ENCODE measurements at places on chromosomes 7 and 10. TPM values are rescaled to one million over a fixed set of nuclear protein-coding genes. Genes with fewer than 3 reads are reported as not detected.

GRCh38 chr7:149050941-149051340 lies 22.6 kb upstream of the PDIA4 start:
- H3K27ac ChIP-seq: no peak overlapping the region
- H3K4me1 ChIP-seq: no peaks in the 10 kb centered on the region
- DNase-seq: no peak
- H3K4me3 ChIP-seq: no peak overlapping the region

Gene HTR5A
- not detected for total RNA-seq

DNA sequence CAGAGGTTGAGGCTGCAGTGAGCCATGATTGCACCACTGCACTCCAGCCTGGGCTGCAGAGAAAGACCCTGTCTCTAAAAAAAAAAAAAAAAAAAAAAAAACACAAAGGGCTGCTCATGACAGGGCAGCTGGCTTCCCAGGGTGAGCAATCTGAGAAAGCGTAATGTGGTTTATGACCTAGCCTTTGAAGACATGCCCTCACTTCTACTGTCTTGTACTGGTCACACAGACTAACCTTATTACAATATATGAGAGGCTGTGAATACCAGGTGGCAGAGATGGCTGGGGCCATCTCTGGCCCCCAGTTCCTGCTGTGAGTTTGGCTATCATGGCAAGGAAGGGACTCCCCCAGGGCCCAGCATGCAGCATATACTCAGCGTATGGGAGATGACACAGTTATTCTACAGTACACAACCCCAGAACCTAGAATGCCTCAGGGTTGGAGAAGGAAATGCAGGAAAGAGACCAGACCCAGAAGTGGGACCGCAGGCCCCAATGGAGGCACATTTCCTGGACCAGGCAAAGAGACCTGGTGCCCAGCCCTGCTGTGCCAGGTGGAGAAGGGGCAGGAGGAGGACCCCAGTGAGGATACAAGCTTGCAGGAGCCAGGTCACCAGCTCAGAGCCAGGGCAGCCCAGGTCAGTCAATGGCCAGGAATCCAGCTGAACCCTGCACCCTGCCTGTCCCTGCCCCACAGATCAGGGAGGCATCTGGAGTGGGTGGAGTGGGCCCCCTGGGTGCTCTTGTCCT lies 26.3 kb downstream of the NPTX2 start:
- H3K36me3 ChIP-seq: no peaks in the 10 kb centered on the region
- no peaks in the 10 kb centered on the region for H3K27me3 ChIP-seq

GRCh38 chr10:129308953-129309564 lies 158.0 kb upstream of the MGMT start:
- no peak for DNase-seq
- H3K36me3 ChIP-seq: no peaks in the 10 kb centered on the region
- no peak overlapping the region for H3K4me3 ChIP-seq
- H3K27ac ChIP-seq: no peak overlapping the region
- H3K27me3 ChIP-seq: no peaks in the 10 kb centered on the region

DNA sequence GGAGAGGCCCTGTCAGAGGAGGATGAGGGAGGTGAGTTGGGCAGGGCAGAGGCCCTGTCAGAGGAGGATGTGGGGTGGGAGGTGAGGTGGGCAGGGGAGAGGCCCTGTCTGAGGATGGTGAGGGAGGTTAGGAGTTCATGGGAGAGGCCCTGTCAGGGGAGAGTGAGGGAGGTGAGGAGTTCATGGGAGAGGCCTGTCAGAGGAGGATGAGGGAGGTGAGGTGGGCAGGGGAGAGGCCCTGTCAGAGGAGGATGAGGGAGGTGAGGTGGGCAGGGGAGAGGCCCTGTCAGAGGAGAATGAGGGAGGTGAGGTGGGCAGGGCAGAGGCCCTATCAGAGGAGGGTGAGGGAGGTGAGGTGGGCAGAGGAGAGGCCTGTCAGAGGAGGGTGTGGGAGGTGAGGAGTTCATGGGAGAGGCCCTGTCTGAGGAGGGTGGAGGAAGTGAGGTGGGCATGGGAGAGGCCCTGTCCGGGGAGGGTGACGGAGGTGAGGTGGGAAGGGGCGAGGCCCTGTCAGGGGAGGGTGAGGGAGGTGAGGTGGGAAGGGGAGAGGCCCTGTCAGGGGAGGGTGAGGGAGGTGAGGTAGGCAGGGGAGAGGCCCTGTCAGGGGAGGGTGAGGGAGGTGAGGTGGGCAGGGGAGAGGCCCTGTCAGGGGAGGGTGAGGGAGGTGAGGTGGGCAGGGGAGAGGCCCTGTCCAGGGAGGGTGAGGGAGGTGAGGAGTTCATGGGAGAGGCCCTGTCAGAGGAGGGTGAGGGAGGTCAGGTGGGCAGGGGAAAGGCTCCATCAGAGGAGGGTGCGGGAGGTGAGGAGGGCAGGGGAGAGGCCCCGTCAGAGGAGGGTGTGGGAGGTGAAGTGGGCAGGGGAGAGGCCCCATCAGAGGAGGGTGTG lies 73.7 kb downstream of the INPP5A start:
- H3K4me3 ChIP-seq: no peak overlapping the region
- no peaks in the 10 kb centered on the region for H3K27me3 ChIP-seq
- H3K36me3 ChIP-seq: no peaks in the 10 kb centered on the region
- no peak for DNase-seq
- peaks cover 6% of the 10 kb centered on the region for H3K4me1 ChIP-seq

Gene CASP7
- 8.8 TPM for total RNA-seq

DNA sequence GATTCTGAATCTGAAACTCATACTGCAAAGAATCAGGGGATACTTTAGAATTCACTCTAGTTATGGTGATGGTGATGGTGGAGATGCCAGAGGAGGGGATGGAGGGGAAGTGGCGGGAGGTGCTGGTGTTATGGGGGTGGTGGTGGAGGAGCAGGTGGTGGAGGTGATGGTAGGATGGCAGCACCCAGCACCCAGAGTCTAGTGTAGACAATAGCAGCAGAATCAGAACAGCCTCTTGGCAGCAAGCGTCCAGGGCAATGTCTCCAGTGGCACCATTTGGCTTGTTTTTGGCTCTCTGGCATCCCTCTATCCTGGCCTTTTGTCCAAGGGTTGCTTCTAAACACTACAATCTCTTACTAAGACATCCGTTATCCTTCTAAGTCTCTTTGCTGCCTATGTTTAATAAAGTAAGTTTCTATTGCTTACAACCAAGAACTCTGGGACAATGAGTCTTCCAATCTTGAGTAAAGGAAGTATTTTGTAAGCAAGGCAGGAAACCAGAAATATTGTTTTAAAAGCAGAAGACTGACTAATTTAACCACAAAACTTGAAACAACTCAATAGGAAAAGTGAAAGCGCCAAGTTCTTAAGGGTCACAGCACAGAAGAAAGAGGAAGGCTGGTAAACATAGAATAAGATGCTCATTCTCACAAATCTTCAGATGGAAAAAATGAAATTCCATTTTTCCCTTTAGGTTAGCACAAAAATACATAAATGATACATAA lies 42.4 kb upstream of the GDF10 start:
- no peaks in the 10 kb centered on the region for H3K4me1 ChIP-seq
- H3K27me3 ChIP-seq: no peaks in the 10 kb centered on the region
- H3K36me3 ChIP-seq: no peaks in the 10 kb centered on the region
- H3K4me3 ChIP-seq: no peak overlapping the region
- no peak for DNase-seq
- H3K27ac ChIP-seq: no peak overlapping the region

DNA sequence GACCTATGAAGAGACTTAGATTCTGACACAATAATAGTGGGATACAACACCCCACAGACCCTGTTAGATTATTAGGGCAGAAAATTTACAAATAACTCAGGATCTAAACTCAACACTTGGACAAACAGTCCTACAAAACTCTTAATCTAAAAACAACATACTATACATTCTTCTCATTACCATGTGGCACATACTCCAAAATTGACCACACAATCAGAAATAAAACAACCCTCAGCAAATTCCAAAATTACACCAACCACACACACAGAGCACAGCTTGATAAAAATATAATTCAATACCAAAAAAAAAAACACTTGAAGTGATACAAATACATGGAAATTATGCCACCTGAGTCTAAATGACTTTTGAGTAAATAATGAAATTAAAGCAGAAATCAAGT lies 7.8 kb downstream of the ZNF680 start:
- H3K4me3 ChIP-seq: no peak overlapping the region
- H3K27me3 ChIP-seq: no peaks in the 10 kb centered on the region
- H3K4me1 ChIP-seq: no peaks in the 10 kb centered on the region
- no peak overlapping the region for H3K27ac ChIP-seq
- DNase-seq: no peak

Gene NPY4R
- total RNA-seq: not detected

- no peak overlapping the region for H3K4me3 ChIP-seq
- H3K4me1 ChIP-seq: no peaks in the 10 kb centered on the region
- no peaks in the 10 kb centered on the region for H3K36me3 ChIP-seq
- DNase-seq: no peak
- no peaks in the 10 kb centered on the region for H3K27me3 ChIP-seq
Measured at GRCh38 chr10:122182308-122182707, 88.8 kb upstream of the BTBD16 start.

DNA sequence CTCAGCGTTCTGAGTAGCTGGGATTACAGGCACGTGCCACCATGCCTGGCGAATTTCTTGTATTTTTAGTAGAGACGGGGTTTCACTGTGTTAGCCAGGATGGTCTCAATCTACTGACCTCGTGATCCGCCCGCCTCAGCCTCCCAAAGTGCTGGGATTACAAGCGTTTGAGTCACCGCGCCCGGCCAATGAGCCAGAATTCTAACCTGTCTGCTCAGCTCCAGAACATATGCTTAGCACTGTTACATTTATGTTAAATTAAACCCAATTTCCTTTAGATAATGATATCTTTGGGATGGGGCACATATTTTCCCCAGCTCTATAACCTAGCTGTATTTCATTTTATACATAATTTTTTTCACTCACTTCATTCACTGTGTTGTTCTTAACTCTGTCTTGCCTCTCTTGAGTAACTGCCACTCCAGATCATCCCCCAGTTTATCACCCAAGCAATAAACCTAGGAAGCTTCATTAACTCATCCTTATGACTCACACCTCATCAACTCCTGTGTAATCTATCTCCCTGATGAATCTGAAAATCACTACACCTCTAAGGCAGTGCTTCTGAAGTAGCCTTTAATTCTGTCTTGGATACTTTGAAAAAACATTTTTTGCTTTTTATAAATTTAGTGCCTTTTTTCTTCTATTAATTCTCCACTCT lies 559.7 kb upstream of the ZWINT start:
- no peak overlapping the region for H3K4me3 ChIP-seq
- H3K4me1 ChIP-seq: no peaks in the 10 kb centered on the region
- no peaks in the 10 kb centered on the region for H3K36me3 ChIP-seq
- no peak for DNase-seq
- H3K27ac ChIP-seq: no peak overlapping the region
- no peaks in the 10 kb centered on the region for H3K27me3 ChIP-seq

- H3K4me1 ChIP-seq: no peaks in the 10 kb centered on the region
- H3K27me3 ChIP-seq: no peaks in the 10 kb centered on the region
- H3K4me3 ChIP-seq: no peak overlapping the region
- no peak for DNase-seq
Measured at GRCh38 chr10:18859659-18860058, 188.9 kb upstream of the MALRD1 start.

Gene TDRD1
- 0.17 TPM for total RNA-seq

DNA sequence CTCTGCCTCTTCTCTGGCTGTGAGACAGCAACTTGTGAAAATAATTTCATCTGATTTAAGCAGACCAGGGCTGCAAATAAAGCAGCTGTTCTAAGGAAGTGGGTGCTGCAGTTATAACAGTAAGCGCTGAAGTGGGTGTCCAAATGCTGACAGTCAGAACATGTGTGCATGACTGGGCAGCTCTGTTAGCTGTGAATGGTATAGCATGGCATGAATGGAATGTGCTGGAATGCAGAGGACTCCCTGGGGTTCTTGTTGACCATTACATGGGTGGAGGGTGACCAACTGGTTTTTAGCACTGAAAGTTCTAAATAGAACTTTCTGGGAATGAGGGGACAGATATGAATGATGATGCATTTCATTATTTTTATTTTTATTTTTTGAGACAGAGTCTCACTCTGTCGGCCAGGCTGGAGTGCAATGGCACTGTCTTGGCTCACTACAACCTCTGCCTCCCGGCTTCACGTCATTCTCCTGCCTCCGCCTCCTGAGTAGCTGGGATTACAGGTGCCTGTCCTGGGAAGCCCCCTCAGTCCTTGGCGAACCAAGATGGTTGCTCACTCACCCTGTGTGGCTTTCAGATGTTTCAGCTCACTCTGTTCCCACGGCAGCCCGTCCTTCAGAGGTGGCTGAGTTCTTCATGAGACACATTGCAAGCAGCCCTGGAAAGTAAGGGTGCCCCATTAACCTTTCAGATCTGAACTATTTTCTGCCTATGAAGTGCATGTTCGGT lies 319.8 kb upstream of the PHYHIPL start:
- no peaks in the 10 kb centered on the region for H3K27me3 ChIP-seq
- no peak overlapping the region for H3K27ac ChIP-seq
- H3K4me1 ChIP-seq: no peaks in the 10 kb centered on the region
- no peak for DNase-seq

GRCh38 chr10:90407131-90407530 lies 450.7 kb downstream of the HTR7 start:
- H3K4me1 ChIP-seq: no peaks in the 10 kb centered on the region
- H3K27ac ChIP-seq: no peak overlapping the region
- no peak for DNase-seq
- no peak overlapping the region for H3K4me3 ChIP-seq

Gene TMEM178B
- total RNA-seq: under 0.01 TPM

Gene NUTM2E
- 0.08 TPM for total RNA-seq

Gene UCN3
- not detected for total RNA-seq
